ENCODE measurements at places on chromosomes 3 and 15. TPM values are rescaled to one million over a fixed set of nuclear protein-coding genes. Genes with fewer than 3 reads are reported as not detected.
A peak's percentile ranks its signal among the peaks of the same experiment; 100 is the strongest.

- no peak for DNase-seq
Measured at GRCh38 chr3:62624185-62624584, 250.8 kb upstream of the FEZF2 start.

GRCh38 chr3:61132062-61132461 lies 119.2 kb downstream of the FHIT start:
- no peak for DNase-seq

- no peak for DNase-seq
Measured at GRCh38 chr15:87620393-87620792, 636.1 kb downstream of the NTRK3 start.

The TRAT1 gene
- total RNA-seq, result 0.30 TPM

The C2CD4B gene
- 1.7 TPM for total RNA-seq

DNA sequence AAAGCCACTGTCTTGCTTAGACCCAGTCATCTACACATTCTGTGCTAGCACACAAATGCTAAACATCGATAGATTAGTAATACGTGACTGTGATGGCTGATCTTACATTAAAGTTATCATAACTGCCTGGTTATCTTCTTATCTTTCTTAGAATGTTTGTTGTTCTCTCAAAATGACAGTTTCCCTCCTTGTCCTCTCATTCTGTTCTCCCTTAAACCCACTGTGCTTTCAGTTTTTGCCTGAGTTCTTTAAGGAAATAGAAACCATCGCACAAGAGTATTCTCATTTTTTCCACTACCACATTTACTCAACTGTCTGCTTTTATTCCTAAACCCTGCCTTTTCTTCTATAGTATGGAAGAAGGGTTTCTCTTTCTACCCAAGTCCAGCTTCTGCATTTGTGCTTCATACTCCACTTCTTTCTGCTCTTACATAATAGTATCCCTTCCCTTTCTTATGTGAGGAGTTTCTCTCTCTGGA lies 17.1 kb downstream of the STX19 start:
- DNase-seq, result no peak

The CDC25A gene
- 0.32 TPM for total RNA-seq

DNA sequence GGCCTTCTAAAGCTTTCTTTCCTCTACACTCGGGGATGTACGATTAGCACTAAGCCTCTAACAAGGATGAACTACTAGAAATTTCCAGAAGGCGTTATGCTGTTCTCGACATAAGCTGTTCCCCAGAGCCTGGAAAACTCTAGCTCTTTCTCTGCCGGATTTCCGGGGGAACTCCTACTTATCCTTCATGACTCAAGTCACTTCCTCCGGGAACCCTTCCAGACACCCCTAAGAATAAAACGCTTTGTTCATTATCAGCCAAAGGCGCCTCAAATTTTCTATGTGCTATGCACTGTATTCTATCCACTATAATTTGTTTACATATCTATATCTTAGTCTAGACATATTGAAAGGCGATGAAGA lies 455 bp upstream of the SNAP23 start:
- peak; percentile 88 for DNase-seq
